Stimulated activated CD4-positive, alpha-beta T cell treated with anti-CD3 and anti-CD28 coated beads, Interleukin-15, amount 100 ng/mL, for 24 hours (primary cell): ENCODE measurements at places on chromosomes 11 and 22.

GRCh38 chr11:124669193-124669592 is 4.3 kb downstream of the SIAE start:
- DNase-seq = peak; percentile 35

DNA sequence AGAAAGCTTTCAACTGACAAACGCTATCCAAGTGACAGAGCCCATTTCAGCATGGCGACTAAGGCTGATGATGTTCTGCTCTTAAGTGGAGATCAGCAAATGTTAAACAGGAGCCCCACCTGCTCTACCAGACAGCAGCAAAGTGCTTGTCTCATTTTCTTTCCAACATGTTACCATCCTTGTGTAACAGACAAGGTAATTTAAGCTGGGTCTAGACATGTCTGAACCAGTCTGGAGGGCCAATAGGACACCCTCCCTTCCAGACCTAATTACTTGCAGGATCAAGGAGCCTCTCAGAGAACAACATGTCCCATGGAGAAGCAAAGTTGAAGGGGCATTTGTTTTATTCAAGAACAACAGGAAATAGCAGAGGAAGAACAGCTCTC is 3.9 kb upstream of the LMO2 start:
- no peak for DNase-seq

- DNase-seq = no peak
Measured at GRCh38 chr11:121091492-121092152, 9.4 kb upstream of the TECTA start.

DNA sequence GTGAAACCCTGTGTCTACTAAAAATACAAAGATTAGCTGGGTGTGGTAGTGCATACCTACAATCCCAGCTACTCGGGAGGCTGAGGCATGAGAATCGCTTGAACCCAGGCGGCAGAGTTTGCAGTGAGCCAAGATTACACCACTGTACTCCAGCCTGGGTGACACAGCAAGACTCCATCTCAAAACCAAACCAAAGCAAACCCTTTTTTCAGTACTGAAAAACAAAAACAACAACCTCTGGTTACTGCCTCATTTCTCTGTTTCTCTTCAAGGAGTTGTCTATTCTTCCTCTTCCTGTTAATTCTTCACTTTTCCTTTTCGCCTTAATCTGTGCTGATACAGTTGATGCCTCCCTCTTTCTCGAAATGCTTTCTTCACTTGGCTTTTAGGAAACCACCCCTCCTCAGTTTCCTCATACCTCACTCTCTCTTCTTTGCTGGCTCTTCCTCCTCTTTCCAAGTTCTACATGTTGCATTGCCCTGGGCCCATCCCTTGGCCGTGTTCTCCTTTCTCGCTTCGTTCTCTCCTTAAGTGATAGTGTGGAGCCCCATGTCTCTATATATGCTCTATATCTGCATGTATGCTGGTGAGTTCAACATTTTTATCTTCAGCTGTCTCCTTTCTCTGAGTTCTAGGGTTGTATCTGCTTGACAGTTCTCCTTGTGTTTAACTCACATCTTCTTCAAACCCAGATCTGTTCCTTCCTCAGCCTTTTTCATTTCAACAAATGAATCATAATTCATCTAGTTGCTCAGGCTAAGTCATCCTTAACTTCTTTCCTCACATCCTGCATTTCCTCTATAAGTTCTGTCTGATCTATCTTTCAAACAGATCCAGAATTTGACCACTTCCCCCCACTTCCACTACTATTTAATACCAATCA is 37.1 kb downstream of the NUCB2 start:
- no peak for DNase-seq

GRCh38 chr11:79396001-79396400 is 44.8 kb downstream of the TENM4 start:
- DNase-seq = no peak

GRCh38 chr22:43546186-43546585 is 134.4 kb downstream of the MPPED1 start:
- no peak for DNase-seq

- no peak for DNase-seq
Measured at GRCh38 chr11:34938611-34939010, 22.2 kb downstream of the PDHX start.

DNA sequence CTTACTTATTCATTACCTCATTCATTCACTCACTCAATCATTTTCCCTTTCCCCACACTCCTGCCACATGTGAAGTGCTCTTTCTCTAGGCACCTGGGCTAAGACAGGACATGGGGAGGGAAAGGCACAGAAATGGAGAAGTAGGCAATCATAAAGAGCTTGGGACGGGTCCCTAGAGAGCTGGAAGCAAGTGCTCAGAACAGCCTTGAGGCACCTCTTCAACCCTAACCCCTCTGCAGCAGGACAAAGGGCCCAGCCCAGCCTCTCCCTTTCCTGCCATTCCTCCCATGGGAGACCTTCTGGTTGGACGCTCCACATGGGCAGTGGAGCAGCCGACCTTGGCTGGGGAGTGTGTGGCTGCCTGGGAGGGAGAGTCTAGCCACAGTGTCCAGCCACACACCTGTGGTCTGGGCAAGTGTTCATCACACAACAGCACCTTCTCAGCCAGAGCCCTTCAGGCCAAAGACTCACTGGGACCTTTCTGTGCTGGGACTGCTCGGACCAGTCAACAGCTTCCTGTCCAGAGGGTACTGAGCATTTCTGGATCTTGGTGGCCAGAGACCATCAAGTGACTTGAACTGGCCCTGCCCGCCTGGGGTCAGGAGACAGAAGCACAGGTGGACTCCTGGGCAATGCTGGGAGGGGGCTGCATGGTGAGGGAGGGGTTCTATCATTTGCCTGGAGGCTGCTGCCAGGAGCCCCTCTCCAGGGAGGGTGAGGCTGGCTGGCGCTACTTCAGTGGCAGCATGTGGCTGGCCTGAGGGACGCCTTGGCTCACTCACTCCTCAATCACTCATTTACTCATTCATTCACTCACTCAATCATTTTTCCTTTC is 1.0 kb upstream of the MUC5AC start:
- no peak for DNase-seq

GRCh38 chr22:42932857-42933484 is 75.9 kb upstream of the ARFGAP3 start:
- DNase-seq = no peak

DNA sequence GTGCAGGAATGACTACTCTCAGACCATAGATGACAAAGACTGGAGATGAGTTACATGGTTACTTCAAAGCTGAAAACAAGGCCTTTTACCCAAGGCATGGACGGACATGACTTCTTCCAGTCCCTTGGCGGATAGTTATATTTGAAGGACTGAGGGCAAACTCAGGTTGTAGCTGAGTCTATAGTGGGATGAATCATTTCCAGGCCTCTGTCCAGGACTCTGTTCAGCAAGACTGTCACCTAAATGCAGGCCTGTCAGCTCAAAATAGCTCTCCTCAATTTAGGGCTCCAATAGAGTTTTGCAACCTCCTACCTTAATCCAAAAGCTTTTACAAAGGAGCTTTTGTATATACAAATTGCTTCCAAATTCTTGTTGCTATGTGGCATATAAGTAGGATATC is 24.3 kb upstream of the OR52J3 start:
- no peak for DNase-seq

GRCh38 chr11:92099183-92099582 is 125.4 kb upstream of the FAT3 start:
- DNase-seq = no peak

DNA sequence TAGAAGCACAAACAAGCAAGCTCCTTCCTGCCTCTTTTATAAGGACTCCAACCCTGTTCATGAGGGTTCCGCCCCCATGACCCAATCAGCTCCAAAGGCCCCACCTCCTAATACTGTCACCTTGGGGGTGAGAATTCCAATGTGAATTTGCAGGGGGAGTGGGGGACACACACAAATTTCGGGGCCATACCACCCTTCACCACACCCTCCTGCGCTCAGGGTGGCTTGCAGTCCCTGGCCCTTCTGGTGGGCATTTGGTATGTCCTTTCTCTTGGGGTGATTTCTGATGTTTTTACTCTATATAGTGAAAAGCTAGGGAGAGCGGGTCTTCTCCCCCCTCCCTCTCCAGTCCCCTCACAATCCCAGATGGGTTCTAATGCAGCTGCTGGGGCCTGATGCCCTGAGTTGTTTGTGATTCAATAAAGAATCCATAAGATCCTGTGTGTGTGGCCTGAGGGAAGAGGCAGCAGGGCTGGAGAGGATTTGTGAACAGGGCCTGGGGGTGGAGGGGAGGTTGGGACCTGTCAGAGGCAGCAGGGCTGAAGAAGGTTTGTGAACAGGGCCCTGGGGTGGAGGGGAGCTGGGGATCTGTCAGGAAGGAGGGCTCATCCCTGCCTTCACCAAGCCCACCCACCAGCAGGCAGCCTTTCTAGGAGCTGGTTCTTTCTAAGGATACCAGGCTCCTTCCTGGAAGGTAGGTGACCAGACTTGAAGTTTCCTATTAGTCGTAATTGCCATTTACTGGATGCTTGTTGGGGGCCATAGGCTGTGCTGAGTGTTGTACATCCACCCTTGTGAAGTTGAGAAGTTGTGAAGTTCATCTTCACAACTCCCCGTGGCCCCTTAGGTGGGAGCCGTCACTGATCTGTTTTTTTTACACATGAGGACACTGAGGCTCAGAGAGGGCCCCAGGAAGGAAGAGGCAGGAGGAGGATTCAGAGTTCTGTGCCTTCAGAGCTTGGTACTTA is 7.9 kb downstream of the SLC35C1 start:
- no peak for DNase-seq

DNA sequence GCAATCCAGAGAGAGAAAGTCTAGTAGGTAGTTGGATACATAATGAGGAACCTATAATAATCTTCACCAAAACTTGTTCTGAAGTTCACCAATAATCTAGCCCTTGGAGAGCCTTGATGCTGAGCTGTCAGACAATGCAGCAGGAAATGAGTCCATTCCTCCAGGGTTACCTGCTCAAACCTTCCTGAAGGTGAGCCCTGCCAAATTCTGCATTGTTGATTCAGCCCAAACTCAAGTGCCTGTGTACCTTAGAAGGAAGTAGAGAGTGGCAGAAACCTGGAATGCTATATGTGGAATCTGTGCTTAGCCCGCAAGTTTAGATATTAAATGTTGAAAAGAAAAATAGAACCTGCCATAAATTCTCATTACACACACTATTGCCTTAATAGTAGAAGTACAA is 77.4 kb upstream of the SPON1 start:
- no peak for DNase-seq

DNA sequence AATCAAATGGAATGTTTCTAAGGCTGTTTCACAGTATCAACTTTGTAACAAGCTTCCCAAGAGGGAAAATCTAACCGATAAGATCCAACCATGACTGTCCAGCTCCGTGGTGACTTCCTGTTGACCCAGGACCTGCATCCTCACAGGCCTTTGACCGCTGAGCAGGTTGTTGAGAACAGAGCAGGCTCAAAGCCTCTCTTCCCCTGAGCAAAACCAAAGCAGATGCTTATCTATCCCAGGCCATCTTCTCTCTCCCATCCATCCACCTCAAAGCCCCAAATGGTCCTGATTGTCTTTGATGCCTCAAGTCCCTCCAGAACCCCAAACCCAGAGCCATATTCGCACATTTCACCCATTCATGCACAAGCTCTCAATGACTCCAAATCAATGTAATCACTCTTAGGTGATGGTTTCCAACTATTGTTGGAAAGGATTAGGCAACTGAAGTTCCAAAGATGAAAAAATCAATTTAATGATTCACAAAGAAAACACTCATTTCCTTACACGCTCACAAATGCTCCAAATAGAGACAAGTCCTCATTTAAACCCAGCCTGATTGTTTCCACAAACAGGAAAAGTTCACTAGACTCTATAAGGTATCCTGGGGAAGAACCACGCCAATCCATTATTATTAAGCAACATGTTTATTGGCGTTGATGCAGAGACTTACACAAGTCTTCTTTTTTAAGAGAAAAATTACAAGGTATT is 48.7 kb downstream of the C11orf58 start:
- no peak for DNase-seq
